ENCODE measurements at places on chromosomes 13 and 19.

DNA sequence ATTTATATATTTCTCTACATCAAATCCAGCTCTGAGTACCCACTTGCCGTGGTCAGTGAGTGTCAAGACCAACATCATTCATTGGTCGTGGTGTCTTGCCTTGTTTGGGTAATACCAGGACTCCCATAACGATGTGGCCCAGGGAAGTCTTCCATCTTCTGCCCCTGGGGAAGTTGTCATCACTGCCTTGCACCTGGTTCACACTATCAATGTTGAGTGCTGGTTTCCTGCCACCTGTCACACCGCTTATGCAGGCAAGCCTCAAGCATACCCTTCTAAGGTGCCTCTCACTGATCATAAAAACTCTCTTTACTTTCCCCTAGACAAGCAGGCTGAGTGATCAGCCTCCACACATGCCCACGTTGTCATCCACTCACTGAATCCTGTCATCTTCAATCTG lies 382.4 kb downstream of the KCTD12 start:
- DNase-seq, result no peak

DNA sequence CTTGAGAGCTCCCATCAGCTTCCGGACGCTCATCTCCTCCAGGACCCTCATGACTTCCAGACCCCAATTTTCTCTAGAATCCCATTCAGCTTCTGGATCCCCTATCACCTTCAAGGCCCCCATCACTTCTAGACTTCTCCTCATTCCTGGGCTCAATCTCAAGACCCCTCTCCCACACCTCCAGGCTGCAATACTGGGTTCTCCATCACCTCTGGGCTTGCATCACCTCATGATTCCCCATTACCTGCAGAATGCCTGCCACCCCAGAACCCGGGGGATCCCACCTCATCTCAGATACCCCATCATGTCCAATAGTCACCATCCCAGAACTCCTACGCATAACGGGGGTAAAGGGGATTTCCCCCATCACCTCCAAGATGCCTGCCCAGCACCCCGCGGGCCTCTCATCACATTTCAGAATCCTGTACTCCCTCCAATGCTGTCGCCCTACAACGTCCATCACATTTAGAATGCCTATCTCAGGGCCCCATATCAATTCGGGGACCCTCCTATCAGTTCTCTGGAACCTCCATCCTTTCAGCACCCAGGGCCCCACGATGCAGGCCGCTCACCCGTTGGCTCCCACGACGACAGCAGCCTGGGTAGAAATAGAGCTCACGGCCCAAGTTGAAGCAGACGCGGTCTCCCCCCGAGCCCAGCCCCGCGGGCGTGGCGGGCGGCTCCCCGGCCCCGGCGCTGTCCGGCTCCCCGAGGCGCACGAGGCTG lies 738 bp downstream of the DMWD start:
- no peak for DNase-seq

- peak; percentile 13 for DNase-seq
Observed at GRCh38 chr13:59447031-59447430, 716.7 kb downstream of the DIAPH3 start.

- DNase-seq, result no peak
Observed at GRCh38 chr19:6779206-6779605, 6.7 kb downstream of the VAV1 start.

- DNase-seq, result no peak
Observed at GRCh38 chr19:10898633-10899032, 27.3 kb downstream of the CARM1 start.
